ENCODE measurements at places on chromosomes 2 and 18.

GRCh38 chr2:172986040-172986439, 89.6 kb upstream of the MAP3K20 start:
- DNase-seq = no peak

DNA sequence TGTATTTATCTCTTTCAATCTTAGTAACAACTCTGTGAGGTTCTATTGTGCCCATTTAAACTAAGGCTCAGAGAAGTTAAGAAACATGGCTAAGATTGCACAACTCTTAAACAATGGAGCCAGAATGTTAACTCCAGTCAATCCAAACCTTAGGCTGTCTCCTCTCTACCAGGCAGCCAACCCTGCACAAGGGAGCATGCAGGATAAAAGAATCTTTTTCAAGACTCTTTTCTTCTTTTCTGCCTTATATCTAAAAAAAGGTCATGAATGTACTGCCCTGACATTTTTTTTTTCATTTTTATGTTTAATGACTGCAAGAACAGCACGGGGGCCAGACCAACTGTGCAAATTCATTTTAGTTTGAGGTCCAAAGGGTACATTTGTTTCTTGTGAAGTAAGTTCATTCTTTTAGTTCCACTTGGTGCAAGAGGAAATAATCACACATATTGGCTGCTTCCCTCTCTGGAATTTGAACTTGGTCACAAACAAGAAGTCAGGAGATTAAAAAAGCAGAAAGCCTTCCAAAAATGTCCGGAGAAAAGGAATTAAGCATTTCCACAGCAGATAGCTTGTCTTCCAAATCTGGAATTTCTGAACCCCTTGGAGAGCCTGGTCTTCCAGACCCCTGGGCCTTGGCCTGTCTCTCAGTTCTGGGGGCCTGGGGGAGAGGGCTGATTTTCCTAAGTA, 96.0 kb upstream of the RIOK3 start:
- no peak for DNase-seq

DNA sequence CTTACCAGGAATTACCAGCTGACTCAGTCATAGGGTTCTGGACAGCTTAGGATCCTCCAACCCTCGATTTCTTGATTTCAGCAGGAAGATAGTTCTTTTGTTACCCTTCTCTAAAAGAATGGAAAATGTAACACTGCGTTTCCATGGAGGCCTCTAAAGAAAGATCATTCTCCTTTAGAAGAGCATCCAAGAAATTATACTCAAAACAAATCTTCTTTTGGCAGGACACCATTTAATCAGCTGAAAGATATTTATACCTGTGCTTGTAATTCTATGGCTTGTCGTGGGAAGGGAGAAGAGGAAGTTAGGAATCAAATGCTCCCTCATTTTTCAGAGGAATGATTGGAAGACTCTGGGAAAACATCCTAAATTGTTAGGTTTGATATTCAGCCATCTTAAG, 130.5 kb downstream of the RAB3GAP1 start:
- DNase-seq = no peak

DNA sequence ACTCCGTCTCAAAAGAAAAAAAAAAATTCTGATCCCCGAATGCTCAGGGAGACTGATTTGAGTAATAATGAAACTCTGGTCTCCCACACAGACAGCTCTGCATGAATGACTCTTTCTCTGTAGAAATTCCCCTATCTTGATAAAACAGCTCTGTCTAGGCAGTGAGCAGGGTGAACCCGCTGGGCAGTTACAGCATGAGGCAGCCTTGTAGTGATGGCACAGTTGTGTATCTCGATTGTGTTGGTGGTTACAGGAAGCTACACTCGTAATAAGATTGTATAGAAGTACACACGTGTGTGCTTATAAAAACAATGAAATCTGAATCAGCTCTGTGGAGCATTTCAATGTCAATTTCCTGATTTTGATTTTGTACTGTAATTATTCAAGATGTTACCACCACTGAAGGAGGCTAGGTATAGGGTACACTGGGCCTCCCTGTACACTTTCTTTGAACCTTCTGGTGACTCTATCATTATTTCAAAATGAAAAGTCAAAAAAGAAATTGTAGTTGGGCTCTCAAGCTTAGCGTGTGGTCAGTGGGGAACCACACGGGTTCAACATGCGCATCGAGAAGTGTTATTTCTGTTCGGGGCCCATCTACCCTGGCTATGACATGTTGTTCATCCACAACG, 34.9 kb upstream of the ATP8B1 start:
- DNase-seq = no peak

DNA sequence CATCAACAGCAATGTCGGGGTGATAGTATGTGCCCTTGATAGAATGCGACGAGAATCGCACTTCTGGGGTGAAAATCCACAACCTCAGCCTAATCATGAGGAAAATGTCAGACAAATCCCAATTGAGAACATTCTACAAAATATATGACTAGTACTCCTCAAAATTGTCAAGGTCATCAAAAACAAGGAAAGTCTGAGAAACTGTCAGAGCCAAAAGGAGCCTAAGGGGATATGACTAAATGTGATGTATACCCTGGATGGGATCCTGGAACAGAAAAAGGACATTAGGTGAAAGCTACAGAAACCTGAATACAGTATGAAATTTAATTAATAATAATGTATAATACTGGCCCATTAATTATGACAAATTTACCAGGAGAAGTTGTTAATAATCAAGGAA, 7.6 kb upstream of the CACNB4 start:
- no peak for DNase-seq

DNA sequence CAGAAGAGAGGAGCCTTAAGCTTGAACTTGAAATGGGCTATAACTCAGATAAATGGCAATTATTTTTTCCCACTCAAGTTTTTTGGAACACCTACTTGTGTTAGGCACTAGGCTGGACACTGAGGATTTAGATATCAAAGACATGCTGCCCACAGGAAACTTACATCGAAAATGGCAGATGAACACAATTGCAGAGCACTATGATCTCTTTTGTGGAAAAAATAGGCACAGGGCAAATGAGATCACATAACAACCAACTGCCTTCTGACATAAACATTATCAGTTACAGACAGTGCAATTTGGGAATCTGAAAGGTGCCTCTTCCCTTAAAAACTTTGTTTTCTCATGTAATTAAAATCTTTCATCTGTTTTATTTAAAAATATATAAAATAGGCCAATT, 3.8 kb upstream of the IRS1 start:
- no peak for DNase-seq

GRCh38 chr2:206457188-206457634, 13.9 kb downstream of the ADAM23 start:
- no peak for DNase-seq

DNA sequence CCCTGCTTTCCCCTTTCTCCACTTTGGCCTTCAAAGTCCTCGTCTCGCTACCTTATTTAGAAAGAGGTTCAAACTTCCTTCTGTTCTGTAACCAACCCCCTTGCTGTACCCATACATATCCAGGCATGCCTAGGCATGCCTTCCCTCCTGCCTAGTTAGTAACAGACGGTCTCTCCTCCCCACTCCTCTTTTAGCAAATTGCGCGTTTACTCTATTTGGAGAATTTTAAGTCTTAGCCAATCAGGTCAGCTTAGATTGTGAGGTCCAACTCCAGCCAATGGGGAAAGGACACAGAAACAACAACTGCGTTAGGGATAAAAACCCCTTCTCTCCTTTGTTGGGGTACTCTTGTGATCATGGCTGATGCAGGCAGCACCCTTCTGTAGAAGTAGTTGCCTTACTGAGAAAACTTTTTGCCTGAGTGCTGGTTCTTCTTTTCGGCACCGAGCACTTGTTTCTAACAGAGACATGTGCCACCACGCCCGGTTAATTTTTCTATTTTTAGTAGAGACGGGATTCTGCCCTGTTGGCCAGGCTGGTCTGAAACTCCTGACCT, 85.9 kb upstream of the FOXI3 start:
- DNase-seq = no peak

DNA sequence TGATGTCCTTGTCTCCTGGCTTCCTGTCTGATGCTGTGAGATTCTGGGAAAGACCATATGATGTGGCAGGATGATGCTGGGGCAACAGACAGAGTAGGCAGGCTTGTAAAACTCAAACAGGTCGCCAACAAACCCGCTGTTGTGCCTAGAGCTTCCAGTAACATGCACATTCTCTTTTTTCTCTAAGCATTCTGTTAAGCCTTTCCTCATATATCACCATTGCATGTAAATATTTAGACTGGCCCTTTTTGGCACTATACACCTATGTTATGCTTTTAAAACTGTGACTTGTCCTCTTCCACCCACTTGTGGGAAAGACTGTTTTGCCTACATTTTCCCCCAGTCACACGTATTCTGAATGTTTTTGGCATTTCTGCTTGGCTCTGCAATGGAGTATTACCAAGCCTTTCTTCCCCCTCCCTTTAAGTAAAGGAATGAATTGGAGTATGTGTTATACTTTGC, 250.4 kb upstream of the TANK start:
- no peak for DNase-seq

DNA sequence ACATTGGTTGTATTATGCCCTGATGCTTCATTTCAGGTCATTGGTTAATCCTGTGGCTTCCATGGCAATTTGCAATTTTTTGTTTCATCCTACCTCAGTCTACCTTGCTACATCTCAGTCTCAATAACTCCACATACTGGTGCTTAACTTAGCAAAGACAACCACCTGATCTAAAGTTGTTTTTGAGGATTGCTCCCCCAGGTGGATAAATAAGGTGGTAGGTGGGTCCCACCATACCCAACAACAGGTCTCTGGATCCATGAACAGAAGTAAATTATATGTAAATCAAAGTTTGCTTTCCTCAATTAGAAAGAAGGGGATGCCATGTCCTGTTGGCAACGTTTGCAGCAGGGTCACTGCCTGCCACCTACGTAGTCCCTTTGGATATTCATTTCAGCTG, 7.0 kb downstream of the XIRP2 start:
- no peak for DNase-seq

DNA sequence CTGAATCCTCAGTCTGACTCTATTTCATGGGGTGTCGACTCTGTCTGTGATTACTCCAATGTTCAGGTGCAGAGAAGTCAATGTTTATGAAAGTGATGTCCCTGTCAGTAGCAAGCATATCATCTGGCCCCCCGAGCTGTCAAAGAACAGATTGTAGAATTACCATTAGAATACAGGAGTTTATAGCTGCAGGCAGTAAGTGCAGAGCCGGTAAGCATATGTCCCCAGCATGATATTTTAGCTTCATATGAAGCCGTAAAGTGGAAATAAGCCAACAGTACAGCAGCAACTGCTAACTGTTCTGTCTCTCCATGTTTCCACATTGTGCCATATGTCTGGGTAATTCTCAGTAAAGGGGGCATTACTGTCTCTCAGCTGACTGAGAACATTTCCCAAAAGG, 541.8 kb downstream of the SOX11 start:
- no peak for DNase-seq

DNA sequence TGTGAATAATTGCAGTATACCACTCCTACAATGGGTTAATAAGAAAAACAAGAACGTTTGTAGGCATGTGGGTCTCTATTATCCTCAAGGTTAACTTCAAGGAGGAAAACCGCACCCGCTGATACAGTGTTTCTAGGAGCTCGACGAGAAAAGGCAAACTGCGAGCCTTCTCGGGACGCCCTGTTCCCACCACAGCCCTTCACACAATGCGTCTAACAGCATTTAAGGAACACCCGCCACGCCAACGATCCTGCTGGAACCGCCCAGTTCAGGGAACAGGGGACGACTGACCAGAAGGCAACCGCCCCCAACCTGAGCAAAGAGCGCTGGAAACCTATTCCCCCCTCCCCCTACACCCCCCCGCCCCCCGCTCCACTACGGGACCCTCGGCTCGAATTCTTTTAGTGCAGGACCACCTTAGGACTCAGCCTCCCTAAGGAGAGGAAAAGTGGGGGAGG, 710 bp upstream of the TMSB10 start:
- no peak for DNase-seq

GRCh38 chr2:183079139-183079775, 710 bp downstream of the DUSP19 start:
- no peak for DNase-seq

- DNase-seq = no peak
These were observed 2.1 kb downstream of the CNTNAP5 start for GRCh38 chr2:124027182-124027581.

GRCh38 chr2:68715353-68716041, 19.1 kb upstream of the ARHGAP25 start:
- peak; percentile 61 for DNase-seq

DNA sequence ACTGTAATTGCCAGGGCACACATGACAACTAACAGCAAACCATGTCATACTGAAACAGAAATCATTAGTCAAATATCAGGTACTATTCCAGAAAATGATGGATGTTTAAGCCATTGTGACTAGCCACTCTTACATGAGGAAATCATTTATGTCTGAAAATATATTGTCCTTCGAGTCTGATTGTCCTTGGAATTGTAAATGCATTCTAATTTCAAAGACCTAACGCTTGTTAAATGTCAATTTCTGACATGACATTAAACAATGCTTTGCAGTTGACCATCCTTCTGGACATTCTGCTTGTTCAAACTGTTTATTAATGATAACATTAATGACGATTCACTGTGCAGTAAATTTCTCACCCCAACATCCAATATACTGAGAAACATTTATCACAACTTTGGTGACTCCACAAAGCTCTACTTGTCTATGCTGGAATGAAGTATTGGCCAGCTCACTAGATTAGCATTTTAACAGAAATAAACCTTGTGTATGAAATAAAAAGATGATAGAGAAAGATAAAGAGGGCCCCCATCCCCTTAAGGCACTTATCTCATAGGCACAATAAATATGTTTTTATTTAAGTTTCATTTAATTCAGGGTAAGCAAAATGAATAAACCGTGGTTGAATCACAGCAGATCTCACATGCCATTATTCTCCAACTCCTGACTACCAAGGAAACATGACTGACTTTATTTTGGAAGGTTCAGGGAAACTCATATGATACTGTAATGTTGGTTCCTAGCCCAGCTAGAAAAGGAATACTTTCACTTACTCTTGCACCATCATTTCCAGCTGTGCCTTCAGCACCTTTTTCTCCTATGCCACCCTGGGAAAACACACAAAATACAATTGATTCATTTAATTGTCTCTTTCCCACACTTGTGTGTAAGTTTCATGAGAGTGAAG, 82.3 kb downstream of the COL3A1 start:
- no peak for DNase-seq

DNA sequence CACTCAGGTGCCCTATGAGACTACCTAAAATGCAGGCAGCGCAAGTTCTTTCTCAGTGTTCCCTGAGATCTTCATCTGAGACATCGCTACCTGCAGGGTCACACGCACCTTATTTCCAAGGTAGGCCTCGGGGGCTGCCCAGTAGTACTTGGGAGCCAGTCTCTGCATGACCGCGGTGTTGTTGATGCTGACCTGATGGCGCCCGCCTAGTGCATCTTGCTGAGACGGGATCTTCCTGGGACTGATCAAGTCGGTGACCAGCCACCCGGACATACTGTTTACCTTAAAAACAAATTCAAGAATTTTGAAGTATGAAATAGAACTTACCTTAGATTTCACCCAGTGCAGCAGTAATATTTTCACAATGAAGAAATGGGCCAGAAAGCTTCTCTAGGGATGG, 80.1 kb downstream of the LAMA1 start:
- no peak for DNase-seq

DNA sequence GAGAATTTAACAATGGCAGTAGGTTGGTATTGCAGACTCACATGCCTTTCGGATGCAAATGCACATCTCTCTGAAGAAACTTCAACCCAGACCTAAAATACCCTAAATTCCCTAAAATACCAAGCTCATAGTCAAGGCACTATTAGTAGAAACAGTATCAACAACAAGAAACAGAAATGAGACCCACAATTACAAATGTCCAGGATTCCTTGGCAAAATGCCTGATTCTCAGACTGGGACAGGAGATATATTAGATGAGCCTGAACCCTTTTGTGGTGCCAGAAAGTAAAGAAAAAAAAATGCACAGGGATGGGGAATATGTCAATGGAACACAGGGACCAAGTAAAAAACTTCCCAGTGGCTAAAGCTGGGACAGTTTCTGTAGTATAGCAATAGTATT, 77.2 kb downstream of the NAT8 start:
- no peak for DNase-seq

All from CD4-positive, alpha-beta T cell treated with Interleukin-1 beta for 1 hour (primary cell).